ENCODE measurements at places on chromosomes 3 and 15. TPM values are rescaled to one million over a fixed set of nuclear protein-coding genes. Genes with fewer than 3 reads are reported as not detected.
A peak's percentile ranks its signal among the peaks of the same experiment; 100 is the strongest.

Gene CLDN18
- total RNA-seq, result not detected

Gene CCR4
- not detected for total RNA-seq

Gene PDZRN3
- 19.8 TPM for total RNA-seq

Gene WDR93
- not detected for total RNA-seq

Gene SLC9A9
- 1.5 TPM for total RNA-seq

DNA sequence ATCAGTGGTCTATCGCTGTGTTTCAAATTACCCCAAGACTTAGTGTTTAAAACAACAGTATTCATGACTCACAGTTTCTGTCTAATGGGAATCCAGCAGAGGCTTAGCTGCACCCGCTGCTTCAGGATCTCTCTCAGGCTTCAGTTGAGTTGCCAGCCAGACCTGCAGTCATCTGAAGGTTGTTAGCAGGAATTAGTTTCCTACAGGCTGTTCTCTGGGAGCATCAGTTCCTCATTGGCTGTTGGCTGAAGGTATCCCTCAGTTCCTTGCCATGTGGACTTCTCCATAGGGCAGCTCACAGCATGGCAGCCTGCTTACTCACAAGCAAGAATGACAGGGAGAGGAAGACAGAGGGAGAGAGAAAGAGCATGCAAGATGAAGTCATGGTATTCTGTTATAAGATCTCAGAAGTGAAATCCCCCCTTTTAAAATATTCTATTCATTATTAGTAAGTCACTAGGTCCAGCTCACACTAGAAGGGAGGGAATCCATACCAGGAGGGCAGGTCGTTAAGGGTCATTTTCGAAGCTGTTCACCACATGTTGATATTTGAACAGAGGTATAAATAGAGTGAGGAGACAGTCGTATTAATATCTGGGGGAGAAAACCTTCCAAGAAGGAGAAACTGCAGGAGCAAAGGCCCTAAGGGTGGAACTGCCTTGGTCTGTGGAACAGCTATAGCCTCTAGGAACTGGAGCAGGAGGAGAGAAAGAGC is 473.9 kb upstream of the PPP2R3A start:
- H3K27me3 ChIP-seq, result no peaks in the 10 kb centered on the region
- no peaks in the 10 kb centered on the region for H3K4me1 ChIP-seq
- no peak overlapping the region for H3K4me3 ChIP-seq
- no peak overlapping the region for H3K27ac ChIP-seq

- H3K36me3 ChIP-seq, result no peaks in the 10 kb centered on the region
- DNase-seq, result no peak
- no peaks in the 10 kb centered on the region for H3K27me3 ChIP-seq
- H3K4me1 ChIP-seq, result no peaks in the 10 kb centered on the region
Observed at GRCh38 chr3:196843435-196844110, 24.1 kb upstream of the SENP5 start.

GRCh38 chr3:128323206-128324081 is 143.2 kb downstream of the DNAJB8 start:
- H3K27ac ChIP-seq, result no peak overlapping the region
- H3K4me3 ChIP-seq, result no peak overlapping the region
- H3K36me3 ChIP-seq, result no peaks in the 10 kb centered on the region
- no peaks in the 10 kb centered on the region for H3K27me3 ChIP-seq
- no peak for DNase-seq
- no peaks in the 10 kb centered on the region for H3K4me1 ChIP-seq

DNA sequence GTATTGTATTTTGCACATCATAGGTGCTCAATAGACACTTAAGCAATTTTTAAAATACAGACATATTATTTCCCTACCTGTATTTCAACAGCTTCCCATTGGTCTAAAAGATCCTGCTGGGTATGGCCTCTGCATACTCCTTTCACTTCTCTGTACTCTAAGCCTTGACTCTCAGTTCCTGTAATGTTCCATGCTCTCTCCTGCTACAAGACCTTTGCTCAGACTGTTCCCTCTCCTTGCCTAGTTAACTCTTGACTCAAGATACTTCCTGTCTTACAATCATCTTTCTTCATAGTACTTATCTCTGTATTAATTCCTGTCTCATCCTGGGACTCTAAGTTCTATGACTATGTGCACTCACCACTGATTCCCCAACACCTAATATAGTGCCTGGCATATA is 1.7 kb downstream of the SCN11A start:
- H3K27ac ChIP-seq, result no peak overlapping the region
- no peak for DNase-seq
- no peak overlapping the region for H3K4me3 ChIP-seq
- H3K4me1 ChIP-seq, result peaks cover 5% of the 10 kb centered on the region

- H3K4me3 ChIP-seq, result peak overlapping the region; percentile 75
- no peaks in the 10 kb centered on the region for H3K36me3 ChIP-seq
- H3K27ac ChIP-seq, result peak overlapping the region; percentile 98
- peak; percentile 59 for DNase-seq
Observed at GRCh38 chr15:35545316-35545823, 595 bp downstream of the DPH6 start.

DNA sequence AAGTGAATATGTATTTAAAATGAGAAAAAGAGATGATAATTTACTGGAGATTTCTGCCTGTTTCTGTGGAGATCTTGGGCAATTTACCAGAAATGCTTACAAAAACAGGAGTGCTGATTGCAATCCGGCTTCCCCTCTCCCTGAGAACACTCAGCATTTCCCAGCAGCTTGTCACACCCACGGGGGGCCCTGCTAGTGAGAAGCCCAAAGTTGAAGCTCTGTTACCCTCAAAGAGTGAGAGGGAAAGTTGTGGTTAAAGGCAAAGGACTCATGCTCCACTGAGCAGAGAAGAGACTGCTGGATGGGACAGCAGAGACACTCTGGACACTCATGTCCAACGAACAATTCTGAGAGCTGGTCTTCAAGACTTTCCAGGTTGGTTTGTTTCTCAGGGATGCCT is 2.9 kb downstream of the MCTP2 start:
- no peak overlapping the region for H3K27ac ChIP-seq
- H3K36me3 ChIP-seq, result no peaks in the 10 kb centered on the region
- no peak for DNase-seq
- no peaks in the 10 kb centered on the region for H3K4me1 ChIP-seq
- no peak overlapping the region for H3K4me3 ChIP-seq
- H3K27me3 ChIP-seq, result peaks cover 8% of the 10 kb centered on the region

- peaks cover 22% of the 10 kb centered on the region for H3K4me1 ChIP-seq
- no peaks in the 10 kb centered on the region for H3K27me3 ChIP-seq
- peaks cover 15% of the 10 kb centered on the region for H3K36me3 ChIP-seq
- no peak overlapping the region for H3K4me3 ChIP-seq
- no peak for DNase-seq
Observed at GRCh38 chr3:52217409-52217805, 8.0 kb downstream of the TLR9 start.

DNA sequence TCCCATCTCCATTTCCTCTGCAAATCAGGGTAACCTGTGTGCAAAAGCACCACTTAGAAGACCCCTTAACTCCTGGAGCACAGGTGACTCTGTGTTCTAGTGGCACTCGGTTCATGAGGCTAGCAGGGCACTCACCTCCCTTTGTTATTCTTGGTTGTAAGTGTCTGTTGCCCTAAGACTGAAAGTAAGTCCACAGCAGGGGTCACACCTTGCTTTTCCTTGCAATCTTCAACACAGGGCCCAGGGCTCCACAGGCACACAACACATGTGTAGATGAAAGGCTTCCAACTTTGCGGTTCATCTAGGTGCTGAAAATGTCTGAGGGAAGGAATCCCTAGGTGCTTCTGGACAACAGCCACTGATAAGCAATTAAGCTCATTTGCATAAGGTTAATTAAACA is 2.9 kb downstream of the RNU6-1 start:
- no peak overlapping the region for H3K27ac ChIP-seq
- H3K4me3 ChIP-seq, result no peak overlapping the region
- no peaks in the 10 kb centered on the region for H3K36me3 ChIP-seq
- peaks cover 36% of the 10 kb centered on the region for H3K4me1 ChIP-seq

DNA sequence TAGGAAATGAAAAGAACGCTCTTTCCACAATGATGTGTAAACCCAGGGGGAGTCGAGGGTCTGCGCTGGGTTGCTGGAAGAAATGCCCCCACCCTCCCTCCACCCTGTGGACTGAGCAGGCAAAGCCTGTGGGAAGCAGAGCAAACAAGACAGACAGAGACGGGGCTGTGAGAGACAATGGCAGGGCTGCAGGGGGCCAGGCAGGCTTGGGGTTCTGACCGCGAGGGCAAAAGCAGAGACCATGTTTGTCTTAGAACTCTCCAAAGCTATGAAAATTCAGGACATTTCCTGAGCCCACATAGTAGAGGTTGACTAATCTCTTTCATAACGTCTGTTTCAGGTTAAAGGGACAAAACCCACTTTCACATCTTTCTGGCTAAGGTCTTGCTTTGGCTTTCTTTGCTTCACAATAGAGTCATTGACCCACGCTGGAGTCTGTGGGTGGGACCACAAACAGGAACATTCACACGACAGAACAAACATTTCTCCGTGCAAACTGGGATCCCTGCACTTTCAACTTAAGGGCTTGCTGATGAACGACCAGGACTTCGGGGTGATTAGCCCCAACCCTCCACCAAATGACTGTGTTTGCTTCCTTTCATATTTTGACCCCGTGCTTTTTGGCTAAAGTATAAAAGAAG is 156.0 kb upstream of the TPM1 start:
- peaks cover 45% of the 10 kb centered on the region for H3K4me1 ChIP-seq
- no peaks in the 10 kb centered on the region for H3K27me3 ChIP-seq
- H3K36me3 ChIP-seq, result no peaks in the 10 kb centered on the region
- peak overlapping the region; percentile 39 for H3K4me3 ChIP-seq
- peak; percentile 70 for DNase-seq
- H3K27ac ChIP-seq, result peak overlapping the region; percentile 73

- no peaks in the 10 kb centered on the region for H3K36me3 ChIP-seq
- no peak overlapping the region for H3K4me3 ChIP-seq
- no peaks in the 10 kb centered on the region for H3K4me1 ChIP-seq
- no peak for DNase-seq
Observed at GRCh38 chr3:157652366-157652765, 149.2 kb upstream of the VEPH1 start.

- DNase-seq, result no peak
- H3K27me3 ChIP-seq, result no peaks in the 10 kb centered on the region
- peak overlapping the region; percentile 77 for H3K4me3 ChIP-seq
Observed at GRCh38 chr15:34336991-34337556, 507 bp downstream of the SLC12A6 start.

DNA sequence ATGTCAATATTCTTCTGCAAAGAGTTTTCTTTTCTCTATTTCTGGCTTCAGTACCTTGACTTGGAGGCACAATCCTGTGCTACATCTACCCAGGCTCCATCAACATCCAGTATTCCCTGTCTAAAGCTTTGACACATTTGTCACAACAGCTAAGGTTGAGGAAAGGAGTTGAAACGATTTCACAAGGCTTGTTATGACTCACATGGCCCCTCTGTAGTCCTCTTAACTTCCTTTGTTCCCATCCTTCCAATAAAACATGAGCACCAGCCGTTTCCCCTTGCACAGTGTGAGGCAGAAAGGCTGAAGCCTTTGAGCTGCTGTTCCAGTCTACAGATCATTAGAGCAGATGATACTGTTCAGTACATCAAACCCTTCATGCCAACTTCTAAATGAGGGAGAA is 163.0 kb upstream of the TMCO5A start:
- H3K36me3 ChIP-seq, result no peaks in the 10 kb centered on the region
- peaks cover 6% of the 10 kb centered on the region for H3K4me1 ChIP-seq
- no peaks in the 10 kb centered on the region for H3K27me3 ChIP-seq
- DNase-seq, result peak; percentile 46
- no peak overlapping the region for H3K27ac ChIP-seq

DNA sequence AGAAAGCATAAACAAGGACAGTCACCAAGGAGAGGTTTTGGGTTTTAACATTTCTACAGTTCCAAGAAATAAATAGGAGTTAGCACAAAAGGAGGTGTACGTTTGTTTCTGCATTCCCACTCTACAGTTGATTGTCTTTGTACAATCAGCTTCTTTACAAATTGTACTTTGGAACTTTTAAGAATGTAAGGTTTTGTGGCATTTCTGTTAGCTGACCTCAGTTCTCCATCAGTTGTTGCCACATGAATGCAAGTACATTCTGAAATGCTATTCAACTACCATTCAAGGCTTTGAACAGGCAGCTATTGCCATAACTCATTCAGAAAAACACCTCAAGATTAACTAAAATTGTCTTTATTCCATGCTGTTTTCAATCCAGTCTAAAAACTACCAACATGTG is 253.2 kb upstream of the UBE2E1 start:
- no peaks in the 10 kb centered on the region for H3K36me3 ChIP-seq
- peaks cover 2% of the 10 kb centered on the region for H3K27me3 ChIP-seq
- no peaks in the 10 kb centered on the region for H3K4me1 ChIP-seq

DNA sequence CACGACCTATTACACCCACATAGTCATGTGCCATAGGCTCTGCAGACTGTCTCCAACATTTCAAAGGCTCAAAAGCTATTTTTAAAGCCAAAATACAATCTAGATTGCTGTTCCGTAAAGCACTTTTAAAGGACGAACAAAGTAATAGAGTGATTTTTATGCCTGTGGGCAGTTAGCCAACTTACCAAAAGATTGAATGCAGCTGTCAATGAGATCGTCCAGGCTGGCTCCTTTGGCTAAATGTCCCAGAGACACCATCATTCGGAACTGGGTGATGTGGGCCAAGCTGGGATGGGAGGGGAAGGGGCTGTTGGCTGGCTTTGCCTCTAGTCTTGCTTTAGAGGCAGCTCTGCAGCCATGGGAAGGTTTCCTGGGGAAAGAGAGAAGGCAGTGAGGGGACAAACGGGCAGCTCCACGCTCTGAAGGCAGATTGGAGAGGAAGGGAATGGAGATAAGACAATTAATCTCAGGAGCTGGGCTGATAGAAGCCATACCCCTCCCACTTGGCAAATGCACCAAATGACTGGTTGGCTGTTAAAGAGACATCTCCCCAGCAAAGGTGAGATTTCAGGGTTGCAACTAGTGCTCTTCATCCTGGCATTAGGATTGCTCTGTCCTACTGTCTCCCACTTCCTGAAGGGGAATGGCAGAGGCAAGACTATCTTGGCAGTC is 4.8 kb downstream of the RASGRP1 start:
- DNase-seq, result no peak
- peaks cover 12% of the 10 kb centered on the region for H3K27me3 ChIP-seq
- H3K27ac ChIP-seq, result no peak overlapping the region
- H3K4me3 ChIP-seq, result no peak overlapping the region
- no peaks in the 10 kb centered on the region for H3K36me3 ChIP-seq

Measured in astrocyte (in vitro differentiated cells and primary cell).